H1 (cell line): ENCODE measurements at places on chromosomes 11 and 22. TPM values are rescaled to one million over a fixed set of nuclear protein-coding genes. Genes with fewer than 3 reads are reported as not detected.

DPP3 gene
- 75.1 and 90.6 TPM in 2 replicates for polyA plus RNA-seq

DNA sequence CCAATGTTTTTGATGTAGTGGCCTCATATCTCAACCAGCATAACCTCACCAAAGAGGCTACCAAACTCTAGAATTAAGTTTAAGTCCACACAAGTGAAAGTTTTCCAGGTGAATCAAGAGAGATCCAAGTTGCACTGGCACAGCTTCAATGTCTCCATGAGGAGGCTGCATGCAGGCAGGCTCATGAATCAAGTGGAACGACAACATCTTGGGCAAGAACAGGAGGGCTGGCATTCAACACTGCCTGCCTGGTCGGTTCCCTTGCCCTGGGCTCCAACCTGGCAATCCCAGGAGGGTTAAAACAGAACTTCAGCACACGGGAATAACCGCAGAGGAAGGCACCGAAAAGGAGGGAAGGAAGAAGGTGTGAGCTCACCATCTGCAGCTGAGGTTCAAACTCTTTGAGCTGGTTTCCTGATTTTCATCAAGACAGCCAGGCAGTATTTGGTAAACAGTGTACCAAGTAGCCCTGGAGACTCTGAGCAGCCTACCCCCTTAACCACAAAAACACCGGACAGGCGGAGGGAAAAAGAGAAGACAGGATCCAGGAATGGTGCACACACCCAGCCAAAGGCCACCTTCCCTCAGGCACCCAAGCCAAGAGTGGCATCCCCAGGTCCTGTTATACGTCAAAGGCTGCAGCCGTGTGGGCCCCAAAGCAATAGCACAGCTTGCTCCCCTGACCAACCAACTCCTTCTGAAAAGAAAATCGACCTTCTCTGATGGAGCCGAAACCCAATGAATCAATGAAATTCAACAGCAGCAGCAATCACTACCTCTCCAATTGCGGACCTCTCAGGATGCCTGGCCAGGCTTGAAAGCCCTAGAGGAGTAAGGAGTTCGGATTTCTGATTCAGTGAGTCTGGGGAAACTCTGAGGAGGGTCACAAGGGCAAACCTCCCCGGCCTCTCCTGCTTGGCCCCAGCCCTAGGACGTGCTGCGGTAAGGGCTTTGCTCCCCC, 1.3 kb downstream of the PACSIN2 start:
- no peak for DNase-seq

A4GALT gene
- polyA plus RNA-seq: 7.2 and 13.1 TPM in 2 replicates

DNA sequence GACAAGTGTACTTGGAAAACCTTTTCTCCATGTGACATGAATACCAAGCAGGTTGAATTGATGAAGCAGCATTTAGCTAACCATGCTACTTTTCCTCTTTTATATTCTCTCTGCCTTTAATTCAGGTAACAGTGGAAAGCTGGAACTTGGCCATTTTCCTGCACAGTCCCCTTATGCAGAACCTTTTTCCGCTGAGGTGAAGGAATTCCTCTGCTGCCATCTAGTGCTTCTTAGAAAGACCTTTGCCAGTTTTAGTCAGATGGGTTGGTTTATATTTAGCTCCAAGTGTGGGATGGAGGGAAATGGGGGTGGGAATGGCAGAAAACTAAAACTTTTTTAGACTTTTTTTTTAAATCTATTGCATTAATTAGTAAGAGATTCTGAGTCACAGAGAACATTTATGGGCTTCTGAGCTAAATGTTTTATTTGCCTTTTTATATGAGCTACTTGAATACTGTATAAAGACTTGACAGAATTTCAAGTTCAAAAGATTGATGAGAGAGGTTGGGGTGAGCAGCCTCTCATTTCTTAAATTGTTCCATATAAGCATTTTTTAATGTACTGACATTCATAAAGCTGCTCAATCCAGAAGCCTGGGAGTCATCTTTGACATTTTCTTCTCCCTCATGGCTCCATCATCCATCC, 153.9 kb upstream of the ZC3H12C start:
- no peak for DNase-seq

DNA sequence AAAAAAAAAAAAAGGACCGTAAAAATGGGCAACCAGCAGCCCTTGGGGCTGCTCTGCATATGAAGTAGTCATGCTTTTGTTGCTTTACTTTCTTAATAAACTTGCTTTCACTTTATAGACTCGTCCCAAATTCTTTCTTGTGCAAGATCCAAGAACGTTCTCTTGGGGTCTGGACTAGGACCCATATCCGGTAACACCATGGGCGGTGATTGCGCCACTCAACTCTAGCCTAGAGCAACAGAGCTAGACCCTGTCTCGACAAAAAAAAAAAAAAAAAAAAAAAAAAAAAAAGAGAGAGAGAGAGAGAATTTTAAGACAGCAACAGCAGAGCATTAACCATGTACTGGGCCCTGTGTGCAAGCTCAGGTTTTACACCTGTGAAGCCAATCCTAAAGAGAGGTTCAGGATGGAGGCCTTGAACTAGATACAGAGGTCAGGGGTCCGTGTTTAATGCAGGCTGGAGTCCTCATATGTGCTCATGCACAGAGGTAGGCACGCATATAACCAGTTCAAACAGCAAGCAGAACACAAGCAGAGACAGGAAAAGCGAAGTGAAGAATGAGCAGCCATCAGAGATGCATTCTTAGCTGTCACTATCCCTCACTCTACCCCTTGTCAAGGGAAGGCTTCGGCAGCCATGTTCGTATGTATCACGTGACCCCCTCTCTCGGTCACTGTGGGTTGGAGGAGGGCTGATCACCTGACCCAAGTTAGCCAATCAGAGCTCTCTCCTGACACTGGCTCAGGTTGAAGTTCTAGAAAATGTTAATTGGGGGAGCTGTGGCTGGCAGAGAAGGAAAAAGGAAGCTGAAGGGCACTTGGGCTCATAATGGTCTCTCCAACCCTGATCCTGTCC, 16.7 kb upstream of the SYT12 start:
- DNase-seq: no peak

- DNase-seq: no peak
These were observed 5.6 kb upstream of the KIAA0930 start for GRCh38 chr22:45246060-45246985.

DNA sequence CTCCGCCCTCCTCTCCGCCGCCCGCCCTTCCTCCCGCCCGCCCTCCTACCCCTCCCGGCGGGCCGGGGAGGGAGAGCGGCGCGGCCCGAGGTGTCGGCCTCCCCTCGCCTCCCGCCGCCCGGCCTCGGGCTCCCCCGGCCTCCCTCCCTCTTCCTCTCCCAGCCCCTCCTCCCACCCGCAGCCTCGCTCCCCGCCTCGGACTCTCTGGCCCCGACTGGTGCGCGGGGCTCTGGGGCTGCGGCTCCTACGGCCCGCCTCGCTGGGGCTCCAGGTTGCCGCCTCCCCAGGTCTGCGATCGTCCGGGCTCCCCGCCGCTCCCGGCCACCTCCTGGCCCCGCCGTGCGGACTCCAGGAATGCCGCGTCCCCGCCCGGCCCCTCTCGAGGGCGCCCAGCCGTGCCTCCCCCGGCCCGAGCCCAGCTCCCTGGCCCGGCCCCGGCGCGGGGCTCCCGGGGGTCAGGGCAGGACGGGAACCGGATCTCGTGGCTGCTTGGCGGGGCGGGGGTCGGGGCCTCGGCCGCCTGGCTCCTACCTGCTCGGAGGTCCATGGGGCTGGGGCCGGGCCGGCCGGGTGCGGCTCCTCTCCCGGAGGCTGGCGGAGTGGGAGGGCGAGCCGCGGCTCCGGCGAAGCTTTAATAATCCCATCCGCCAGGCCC, at the start of gene CLCF1:
Gene CLCF1 (minus strand): TSS at position 606 of the 655 bp plus-strand sequence. CDS start 59 bp downstream, at position 547.
- no peak for DNase-seq

DNA sequence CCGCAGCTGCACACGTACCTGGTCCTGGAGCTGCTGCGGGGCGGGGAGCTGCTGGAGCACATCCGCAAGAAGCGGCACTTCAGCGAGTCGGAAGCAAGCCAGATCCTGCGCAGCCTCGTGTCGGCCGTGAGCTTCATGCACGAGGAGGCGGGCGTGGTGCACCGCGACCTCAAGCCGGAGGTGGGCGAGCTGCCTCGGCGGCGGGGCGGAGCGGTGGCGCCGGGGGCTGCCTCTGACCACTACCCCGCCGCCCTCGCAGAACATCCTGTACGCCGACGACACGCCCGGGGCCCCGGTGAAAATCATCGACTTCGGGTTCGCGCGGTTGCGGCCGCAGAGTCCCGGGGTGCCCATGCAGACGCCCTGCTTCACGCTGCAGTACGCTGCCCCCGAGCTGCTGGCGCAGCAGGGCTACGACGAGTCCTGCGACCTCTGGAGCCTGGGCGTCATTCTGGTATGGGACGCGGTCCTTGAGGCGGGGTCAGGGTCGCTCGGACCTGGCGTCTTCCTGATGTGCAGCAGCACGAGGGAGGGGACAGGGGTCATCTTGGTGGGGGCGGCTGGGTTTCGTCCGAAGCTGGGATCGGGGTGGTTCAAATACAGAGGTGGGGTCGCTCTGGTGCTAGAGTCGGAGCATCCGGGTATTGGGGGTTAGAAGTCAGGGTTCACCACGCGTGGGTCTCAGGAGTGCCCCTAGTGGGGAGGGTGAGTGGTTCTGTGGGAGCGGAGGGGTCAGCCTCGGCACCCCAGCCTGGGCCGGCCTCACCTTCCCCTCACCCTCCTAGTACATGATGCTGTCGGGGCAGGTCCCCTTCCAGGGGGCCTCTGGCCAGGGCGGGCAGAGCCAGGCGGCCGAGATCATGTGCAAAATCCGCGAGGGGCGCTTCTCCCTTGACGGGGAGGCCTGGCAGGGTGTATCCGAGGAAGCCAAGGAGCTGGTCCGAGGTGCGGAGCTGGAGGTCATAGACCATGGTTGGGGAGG, 10.8 kb downstream of the RPS6KA4 start:
- no peak for DNase-seq

RIC8A gene
- 105 and 123 TPM in 2 replicates for polyA plus RNA-seq

IL18 gene
- 0.13 and 0.29 TPM in 2 replicates for polyA plus RNA-seq

C11orf86 gene
- polyA plus RNA-seq: 0.97 and 1.6 TPM in 2 replicates

DNA sequence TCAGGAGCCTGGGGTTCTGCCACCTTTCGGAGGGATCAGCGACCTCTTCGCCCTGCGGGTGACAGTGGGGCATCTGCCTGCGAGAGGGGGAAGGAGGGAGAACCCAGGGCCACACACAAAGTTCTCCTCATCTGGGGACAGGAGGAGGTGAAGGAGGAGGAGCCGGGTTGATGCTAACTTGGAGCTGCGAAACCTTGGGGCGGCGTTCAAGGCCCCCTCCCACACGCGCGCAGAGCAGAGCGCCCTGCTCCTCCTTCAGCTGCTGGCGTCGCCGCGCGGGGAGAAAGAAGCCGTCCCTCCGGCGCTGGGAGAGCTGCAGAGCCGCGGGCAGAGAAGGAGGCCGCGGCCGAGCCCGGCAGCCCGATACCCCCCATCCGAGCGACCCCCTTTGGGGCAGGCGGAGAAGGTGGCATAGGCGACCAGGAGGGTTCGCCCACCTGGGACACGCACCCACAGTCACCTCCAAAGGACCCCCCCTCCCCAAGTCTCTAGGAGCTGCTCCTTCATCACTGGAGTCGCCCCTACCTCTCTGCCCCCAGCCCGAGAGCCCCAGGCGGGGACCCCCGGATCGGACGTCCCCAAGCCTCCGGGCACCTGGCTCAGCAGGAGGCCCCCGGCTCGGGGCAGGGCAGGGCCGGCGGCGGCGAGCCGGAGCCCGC, at the start of gene RASD2:
Gene RASD2 (plus strand): TSS at position 237 of the 659 bp plus-strand sequence. CDS start 5,979 bp downstream, outside the sequence.
- DNase-seq: no peak

GRCh38 chr11:42967653-42968052, 344.1 kb upstream of the API5 start:
- no peak for DNase-seq

- DNase-seq: no peak
These were observed 12.7 kb upstream of the OR52K2 start for GRCh38 chr11:4436411-4436810.

- DNase-seq: no peak
These were observed 9.0 kb downstream of the USP2 start for GRCh38 chr11:119372260-119373058.

GRCh38 chr11:27409049-27409448, 46.0 kb upstream of the CCDC34 start:
- DNase-seq: no peak

HPX gene
- polyA plus RNA-seq: 0.96 and 0.97 TPM in 2 replicates

- no peak for DNase-seq
These were observed 20.2 kb downstream of the MYO18B start for GRCh38 chr22:25762147-25762546.

DNA sequence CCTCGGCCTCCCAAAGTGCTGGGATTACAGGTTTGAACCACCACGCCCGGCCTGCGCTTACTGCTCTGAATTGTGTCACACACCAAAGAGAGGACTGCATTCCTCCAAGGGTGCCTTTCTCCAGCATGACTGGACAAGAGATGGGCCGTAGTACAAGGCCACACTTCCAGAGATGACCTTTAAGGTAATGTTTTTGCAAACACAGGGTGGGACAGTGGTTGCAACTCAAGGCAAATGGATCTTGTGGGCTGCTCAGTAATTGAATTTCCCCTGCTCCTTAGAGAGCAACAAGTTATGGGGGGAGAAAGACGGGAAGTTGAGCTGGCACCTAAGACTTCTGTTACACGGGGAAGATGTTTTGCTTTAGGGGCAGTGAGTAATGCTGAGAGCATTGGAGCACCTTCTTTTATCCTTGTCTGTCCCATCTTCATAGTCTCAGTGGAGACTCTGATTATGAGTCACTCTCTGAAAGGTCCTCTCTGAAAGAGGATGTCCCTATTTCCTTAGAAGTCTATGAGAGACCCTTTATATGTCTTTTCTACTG, 66.3 kb downstream of the C11orf91 start:
- no peak for DNase-seq

- DNase-seq: no peak
These were observed 16.6 kb downstream of the BBOX1 start for GRCh38 chr11:27057091-27057780.

OR2AG2 gene
- polyA plus RNA-seq: 0.49 and 0.74 TPM in 2 replicates

SMC1B gene
- 0.02 TPM in 2 replicates for polyA plus RNA-seq

GRCh38 chr11:15967166-15967565, 389.2 kb downstream of the SOX6 start:
- no peak for DNase-seq

- no peak for DNase-seq
These were observed 2.9 kb downstream of the RPL3 start for GRCh38 chr22:39316440-39317083.

DNA sequence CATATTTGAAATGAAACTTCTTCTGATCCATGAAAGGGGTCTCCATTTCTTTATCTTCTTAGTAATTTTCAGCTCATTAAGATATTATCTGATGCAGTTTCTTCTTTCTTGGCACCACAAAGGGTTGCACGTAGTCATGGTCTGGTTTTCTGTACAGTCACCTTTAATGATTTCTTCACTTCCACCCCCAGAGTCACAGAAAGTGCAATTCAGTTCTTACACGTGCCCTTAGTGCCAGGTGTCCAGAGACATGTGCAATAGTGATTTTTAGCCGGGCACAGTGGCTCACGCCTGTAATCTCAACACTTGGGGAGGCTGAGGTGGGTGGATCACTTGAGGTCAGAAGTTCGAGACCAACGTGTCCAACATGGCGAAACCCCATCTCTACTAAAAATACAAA, 202.8 kb upstream of the MTNR1B start:
- no peak for DNase-seq

PIWIL4 gene
- polyA plus RNA-seq: 0.51 and 0.57 TPM in 2 replicates

- DNase-seq: no peak
These were observed 30.4 kb upstream of the MICAL2 start for GRCh38 chr11:12079726-12080556.
